ENCODE measurements at places on chromosomes 3 and 15.

DNA sequence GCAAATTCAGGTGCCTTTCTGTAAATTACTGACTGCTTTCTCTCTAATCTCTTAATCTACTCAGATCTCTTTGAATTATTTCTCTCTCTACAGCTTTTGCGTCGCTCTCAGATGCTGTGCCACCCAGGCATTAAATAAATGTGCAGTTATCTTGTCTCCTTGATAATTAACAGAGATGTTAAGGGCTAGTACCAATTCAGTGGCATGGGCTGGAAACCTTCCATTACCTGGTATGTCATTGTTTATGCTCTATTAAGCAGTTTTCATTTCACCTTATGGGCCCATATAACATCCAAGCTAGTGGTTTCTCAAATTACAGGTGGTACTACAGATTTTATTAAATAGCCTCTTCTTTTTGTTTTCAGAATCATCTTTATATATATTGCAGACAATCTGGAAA is 66.0 kb downstream of the PEX5L start:
- no peak for DNase-seq

GRCh38 chr3:178709051-178709450 is 172.8 kb downstream of the KCNMB2 start:
- DNase-seq: no peak

DNA sequence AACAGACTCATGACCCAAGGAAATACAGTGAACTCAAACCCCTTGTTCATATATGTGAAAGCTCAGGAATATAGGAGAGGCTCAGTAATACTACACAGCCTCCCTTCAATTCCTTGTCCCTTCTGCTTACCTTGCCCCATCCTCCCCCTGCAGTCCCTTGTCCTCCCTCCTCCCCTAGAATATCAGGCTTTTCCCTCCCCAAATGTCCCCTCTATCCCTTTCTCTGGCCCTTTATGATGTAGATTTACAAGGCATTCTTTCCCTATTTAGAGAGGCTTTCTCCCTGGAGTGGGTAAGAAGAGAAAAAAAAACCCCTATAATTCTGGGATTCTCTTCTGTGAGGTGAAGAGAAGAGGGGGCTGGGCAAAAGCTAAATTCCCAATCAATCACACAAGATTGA is 64.9 kb upstream of the KBTBD8 start:
- DNase-seq: no peak

GRCh38 chr3:105144837-105145236 is 221.9 kb upstream of the ALCAM start:
- no peak for DNase-seq

GRCh38 chr15:36479200-36479896 is 100.1 kb upstream of the CDIN1 start:
- DNase-seq: peak; percentile 38

GRCh38 chr3:149167898-149168297 is 38.5 kb downstream of the HPS3 start:
- DNase-seq: no peak

- no peak for DNase-seq
These were observed 36.8 kb upstream of the RFTN1 start for GRCh38 chr3:16550305-16550675.

GRCh38 chr3:152281133-152281713 is 12.5 kb downstream of the MBNL1 start:
- DNase-seq: no peak

DNA sequence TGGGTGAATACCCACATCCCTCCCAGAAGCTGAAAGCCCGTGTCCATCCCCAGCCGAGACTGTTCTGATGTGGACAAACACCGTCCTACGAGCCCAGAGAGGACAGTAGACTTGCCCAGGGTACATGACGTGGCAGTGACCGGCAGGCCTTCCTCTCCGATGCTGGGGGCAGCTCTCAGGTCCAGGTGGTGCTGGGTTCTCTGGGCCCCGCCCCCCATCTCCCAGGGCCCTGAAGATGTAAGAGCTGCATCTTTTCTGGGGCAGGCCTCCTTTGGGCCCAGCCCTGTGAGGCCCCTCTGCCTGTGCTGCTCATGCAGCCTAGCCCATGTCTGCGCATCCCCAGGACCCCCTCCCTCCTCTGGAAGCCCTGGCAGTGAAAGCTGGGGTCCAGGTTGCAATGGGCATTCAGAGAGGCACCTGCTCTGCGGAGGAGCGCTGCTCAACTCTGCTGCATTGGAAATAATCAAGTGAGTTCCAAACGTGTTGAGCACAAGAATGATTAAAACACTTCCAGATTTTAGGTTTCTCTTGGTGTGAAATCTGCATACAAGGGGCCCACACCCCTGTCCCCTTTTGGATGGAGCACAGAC is 71.9 kb downstream of the FBLN2 start:
- DNase-seq: no peak

DNA sequence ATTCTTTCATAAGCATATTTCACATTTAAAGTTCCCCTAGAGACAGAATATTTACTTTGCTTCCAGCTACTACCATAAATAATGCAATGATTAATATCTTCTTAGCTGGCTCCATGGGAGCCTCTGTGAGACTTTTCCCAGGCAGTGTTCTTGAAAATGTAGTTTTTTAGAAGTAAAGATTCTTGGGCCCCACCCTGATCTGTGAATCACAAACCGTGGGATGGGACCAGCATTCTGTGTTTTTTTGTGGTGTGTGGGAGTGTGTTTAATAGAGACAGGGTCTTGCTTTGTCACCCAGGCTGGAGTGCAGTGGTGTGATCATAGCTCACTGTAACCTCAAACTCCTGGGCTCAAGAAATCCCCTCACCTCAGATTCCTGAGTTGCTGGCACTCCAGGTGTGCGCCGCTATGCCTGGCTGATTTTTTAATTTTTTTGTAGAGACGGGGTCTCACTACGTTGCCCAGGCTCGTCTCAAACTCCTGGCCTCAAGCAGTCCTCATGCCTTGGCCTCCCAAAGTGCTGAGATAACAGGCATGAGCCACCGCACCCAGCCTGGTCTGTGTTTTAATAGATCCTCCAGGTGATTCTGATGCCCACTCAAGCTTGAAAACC is 83.0 kb downstream of the KLHL25 start:
- no peak for DNase-seq
